ENCODE measurements at places on chromosomes 2 and 18.
A peak's percentile ranks its signal among the peaks of the same experiment; 100 is the strongest.

GRCh38 chr2:21310493-21310892 lies 186.7 kb downstream of the TDRD15 start:
- DNase-seq, result no peak

DNA sequence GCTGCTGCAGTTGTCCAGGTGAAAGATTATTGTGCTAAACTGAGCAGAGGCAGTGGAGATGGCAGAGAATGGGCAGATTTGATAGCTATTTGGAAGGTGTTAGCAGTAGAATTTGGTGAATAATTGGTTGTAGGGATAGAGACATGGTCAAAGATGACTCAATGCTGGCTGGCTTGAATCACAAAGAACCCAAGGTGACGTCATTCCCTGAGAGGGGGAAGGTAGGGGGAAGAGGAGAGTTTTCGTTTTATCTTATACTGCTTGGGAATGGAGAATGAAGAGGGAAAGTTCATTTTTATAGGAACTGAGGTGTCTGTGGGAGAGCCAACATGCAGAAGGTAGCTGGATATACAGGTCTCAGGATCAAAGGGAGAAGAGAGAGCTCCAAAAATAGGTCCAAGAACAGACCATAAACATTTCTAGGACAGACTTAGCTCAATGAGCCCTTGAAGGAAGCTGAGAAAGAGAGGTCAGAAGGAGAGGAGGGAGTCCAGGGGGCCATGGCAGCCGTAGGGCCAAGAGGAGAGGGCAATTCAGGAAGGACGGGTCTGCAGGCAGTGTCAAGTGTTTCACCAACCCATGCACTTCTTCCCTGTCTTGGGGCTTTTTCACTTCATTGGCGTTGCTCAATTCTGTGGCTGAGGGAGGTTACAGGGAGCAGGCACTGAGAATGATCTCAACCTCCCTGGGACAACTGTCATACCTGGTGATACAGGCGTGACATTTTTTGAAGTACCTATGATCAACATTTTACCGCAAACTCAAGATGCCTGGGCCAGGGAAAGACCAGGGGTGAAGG lies 281.3 kb downstream of the TDRD15 start:
- DNase-seq, result no peak

DNA sequence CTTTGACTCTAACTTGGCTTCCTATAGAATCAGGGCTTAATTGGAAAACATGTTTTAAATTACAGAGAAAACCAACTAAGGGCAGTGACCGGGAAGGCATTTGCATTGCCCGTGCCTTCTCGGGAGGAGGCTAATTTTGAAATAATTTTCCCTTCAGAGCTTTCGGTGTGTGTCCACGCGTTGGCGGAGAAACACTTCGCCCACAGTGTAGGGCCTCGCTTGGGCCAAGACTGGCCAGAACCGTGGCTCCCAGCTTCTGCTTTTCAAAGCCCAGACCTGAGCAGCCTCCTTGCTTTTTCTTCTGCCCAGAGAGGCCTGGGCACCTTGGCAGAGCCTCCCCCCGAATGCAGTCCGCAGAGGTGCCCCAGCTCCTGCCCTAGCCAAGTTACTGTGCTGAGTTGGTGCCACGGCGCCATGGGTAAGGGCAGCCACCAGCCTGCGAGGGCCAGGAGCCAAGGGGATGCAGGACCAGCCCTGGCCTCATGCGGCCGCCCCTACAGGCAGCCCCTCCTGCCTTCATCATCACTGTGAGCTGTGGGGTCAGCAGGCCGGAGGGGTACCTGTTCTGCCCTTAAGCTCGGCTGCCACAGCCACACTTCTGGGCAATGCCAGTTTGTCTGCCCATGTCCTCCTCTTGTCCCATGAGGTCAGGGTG lies 57.4 kb downstream of the NFATC1 start:
- DNase-seq, result no peak

GRCh38 chr2:162317861-162318327 lies 590 bp downstream of the IFIH1 start:
- DNase-seq, result peak; percentile 51

DNA sequence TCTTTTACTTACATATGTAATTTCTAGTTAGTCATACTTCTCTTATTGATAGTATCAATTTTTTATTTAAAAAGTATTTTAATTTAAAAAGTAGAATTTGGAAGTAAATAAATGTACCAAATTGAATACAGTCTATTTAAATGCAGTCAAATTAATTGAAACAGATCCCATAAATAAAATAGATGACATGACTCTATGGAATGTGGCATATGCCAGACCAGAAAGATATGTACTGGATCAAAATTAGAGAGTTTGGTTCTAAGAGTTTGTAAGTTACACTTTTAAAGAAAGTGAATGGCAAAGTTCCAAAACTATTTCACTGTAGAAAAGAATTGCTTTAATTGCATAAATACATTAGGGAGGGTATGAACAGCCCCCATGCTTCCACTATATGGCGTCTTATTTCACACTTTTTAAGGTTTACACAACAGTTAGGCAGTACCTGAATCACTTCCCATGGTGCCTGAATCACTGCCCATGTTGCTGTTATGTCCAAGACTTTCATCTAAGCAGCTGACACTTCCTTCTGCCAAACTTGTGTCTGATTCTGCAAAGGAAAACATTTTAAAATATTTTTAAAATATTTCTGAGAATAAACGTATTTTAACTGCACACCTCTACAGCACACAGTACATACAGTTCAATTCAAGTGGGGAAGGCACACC lies 25.2 kb downstream of the IFIH1 start:
- DNase-seq, result no peak

GRCh38 chr2:144140891-144141290 lies 379.0 kb downstream of the ZEB2 start:
- DNase-seq, result no peak

- DNase-seq, result no peak
These were observed 208.8 kb downstream of the CCDC178 start for GRCh38 chr18:33231474-33232317.

DNA sequence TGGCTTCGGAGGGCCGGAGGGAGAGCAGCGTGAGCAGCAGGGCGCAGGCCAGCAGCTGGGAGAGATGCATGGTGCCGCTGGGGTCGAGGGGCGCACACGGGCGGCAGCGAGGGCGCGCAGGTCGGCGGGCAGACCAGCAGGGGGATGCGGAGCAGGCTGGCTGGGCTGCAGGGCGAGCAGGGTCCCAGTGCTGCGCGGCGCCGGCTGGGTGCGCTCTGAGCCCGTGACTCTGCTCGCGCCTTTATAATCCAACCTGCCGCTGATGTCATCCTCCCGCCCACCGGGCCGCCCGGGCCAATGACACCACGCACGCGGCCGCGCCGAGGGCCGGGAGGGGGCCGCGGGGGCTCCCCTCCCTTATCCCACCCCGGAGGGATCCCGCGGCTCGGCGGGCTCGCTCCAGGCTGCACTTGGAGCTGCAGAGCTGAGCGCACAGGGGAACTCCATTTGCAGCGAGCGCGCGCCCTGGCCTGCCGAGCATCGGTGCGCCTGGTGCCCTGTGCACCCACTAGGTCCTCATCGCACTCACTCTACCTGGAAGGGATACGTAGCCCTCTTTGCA lies at the start of gene NPPC:
Gene NPPC, minus strand, starts transcription at position 217 of the 562 bp plus-strand sequence. Its CDS starts 147 bp downstream, at position 70.
- DNase-seq, result peak; percentile 65

- no peak for DNase-seq
These were observed 75.6 kb upstream of the EPB41L3 start for GRCh38 chr18:5619376-5619775.

GRCh38 chr2:224101820-224102630 lies 62.9 kb upstream of the SERPINE2 start:
- DNase-seq, result no peak

GRCh38 chr2:19989667-19990415 lies at the start of gene WDR35:
Gene WDR35, minus strand, starts transcription at chr2:19990105. Its CDS starts 90 bp downstream, at chr2:19990015.
- DNase-seq, result peak; percentile 93

- no peak for DNase-seq
These were observed 206.1 kb downstream of the FAM210A start for GRCh38 chr18:13520306-13520705.

DNA sequence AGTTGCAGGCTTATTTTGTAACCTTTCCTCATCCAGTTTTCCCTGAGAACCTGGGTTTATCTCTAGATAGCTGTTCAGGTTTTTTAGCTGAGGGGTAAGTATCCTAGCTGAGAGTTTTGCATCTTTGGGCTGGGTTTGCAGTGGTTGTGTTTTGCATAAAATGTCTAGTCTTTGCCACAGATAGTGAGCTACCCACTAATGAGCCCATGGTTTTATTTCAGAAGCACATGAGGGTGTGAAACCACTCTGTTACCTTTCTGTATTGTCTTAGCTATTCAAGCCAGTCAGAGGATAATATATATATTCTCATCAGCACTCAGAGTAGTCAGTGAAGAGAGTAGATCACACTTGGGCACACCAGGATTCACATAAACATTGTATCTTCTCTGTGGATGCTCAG lies 24.6 kb upstream of the TXNDC2 start:
- DNase-seq, result no peak
